ENCODE measurements at places on chromosomes 2 and 18.

DNA sequence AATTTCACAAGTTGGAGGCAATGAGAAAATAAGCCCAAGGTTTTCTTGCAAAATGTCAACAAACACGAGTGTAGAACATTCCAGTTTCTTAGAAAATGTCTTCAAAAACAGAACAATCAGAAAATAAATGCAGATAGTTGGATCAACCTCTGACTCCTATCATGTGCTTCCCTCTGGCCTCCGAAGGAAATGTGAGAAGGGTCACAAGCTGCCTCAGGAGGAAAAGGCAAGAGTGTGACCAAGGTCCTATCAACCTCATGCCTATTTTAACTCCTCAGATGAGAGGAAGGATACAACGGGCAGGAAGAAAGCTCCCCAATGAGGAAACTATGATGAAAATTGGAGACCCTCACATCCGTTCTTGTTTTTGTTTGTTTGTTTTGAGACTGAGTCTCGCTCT, 7.9 kb downstream of the SCYGR5 start:
- DNase-seq = no peak

GRCh38 chr2:12856934-12857601, 140.3 kb downstream of the TRIB2 start:
- peak; percentile 56 for DNase-seq

- peak; percentile 64 for DNase-seq
These were observed at the start of gene ITSN2 for GRCh38 chr2:24360050-24360962. Gene ITSN2 (minus strand): TSS chr2:24360536. CDS start chr2:24328082, 32,454 bp downstream.

GRCh38 chr2:1041012-1041805, 90.6 kb downstream of the SNTG2 start:
- no peak for DNase-seq

DNA sequence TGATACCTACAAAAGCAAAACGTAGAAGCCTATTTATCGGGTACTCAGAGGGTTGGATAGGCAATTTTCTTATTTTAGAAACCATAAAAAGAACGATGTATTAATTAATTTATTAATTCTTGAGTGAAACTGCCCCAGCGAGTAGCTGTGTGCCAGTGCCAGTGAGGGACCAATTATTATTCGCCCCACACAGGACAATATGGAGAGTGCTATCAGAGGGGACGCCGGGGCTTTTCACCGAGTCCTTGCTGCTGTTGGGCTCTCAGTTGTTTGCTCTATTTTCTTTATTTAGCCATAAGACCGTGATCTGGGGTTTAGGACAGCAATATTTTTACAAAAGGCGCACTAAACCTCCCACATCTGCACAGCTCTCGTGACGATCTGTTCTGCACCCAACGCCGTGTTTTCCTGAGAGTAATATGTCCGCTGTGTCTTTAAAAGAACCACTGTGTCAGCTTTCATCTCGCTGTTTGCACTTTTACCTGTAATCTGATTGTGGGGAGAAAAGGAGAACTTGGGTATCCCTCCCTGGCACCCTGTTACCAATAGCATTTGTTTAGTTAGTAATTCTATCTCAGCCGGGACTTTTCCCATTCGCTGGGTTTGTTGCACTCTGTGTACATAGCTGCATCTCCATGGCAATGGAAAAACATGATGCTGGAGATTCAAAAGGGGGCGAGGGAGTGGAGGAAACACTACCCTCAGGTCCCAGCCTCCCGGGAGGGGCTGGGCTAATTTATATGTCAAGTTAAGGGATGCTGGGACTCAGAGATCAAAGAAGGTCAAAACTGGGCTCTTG, 30.1 kb upstream of the ZNF516 start:
- peak; percentile 85 for DNase-seq

DNA sequence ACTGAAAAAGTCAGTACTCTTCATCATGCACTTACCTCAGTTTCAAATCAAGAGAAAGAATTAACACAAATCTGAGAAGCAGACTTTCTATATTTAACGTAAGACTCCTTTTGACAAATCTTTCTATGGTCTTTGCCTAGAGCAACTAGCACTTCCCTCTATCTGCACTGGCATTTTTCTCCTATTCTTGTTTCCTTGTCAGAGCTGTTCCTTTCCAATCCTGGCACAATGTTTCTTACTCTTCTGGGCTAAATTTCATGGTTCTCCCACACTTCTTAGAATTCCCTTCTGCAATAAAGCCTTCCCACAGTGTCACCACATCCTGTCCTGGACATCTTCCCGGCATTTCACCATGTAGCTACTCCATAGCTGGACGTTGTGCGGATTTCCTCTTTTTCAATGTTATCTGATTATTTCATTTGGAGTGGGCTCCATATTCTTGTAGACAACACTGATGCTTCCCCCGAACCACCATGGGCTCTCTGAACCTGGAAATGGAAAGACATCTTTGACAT, 144.7 kb upstream of the CTNNA2 start:
- DNase-seq = no peak

- DNase-seq = no peak
These were observed 83.1 kb upstream of the FZD5 start for GRCh38 chr2:207852791-207853190.

DNA sequence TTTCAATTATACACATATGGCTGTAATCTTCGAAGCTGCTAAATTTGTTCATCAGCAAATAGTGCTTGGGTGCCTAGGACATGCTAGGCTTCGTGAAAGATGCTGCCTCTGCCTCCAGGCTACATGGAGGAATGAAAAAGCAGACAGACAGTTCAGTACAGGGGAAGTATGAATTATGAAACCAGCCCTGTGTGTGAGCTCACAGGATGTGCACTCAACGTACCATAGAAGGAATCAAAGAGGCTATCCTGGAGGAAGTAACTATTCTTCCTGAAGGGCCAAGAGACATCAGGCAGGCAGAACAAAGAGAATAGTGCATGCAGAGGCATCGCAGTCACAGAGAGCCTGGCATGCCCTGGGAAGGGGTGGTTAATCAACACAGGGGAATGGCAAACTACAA, 61.4 kb downstream of the DYM start:
- DNase-seq = no peak

GRCh38 chr2:219209236-219210195, 2.9 kb downstream of the ZFAND2B start:
- DNase-seq = no peak
